Endodermal cell (in vitro differentiated cells): ENCODE measurements at places on chromosomes 5 and 9. TPM values are rescaled to one million over a fixed set of nuclear protein-coding genes. Genes with fewer than 3 reads are reported as not detected.

Gene ITK
- total RNA-seq, result 0.38 to 0.40 TPM in 2 of 3 replicates, not detected in the other

Gene PCDHGA7
- 0.40 to 0.42 TPM in 2 of 3 replicates, not detected in the other for total RNA-seq

Gene SH2D3C
- total RNA-seq, result 0.74 to 2.2 TPM (median 0.77 TPM) in 3 replicates

Gene LVRN
- total RNA-seq, result 0.38 to 2.0 TPM (median 0.48 TPM) in 3 replicates

Gene SLC36A3
- not detected in 3 replicates for total RNA-seq

Gene LCN15
- total RNA-seq, result 1.2 to 1.3 TPM (median 1.2 TPM) in 3 replicates

Gene TSSK1B
- total RNA-seq, result 0.11 TPM in 1 of 2 replicates, not detected in the other

Gene ADAMTS13
- total RNA-seq, result 18.8 to 24.6 TPM (median 21.7 TPM) in 3 replicates

Gene C7
- total RNA-seq, result 0.70 to 2.7 TPM (median 2.7 TPM) in 3 replicates

Gene LCN9
- total RNA-seq, result 8.1 to 10.7 TPM (median 10.4 TPM) in 3 replicates

Gene TAF11L10
- total RNA-seq, result not detected in 3 replicates

Gene PGM5
- 0.33 TPM in 1 of 2 replicates, not detected in the other for total RNA-seq
